ENCODE measurements at places on chromosomes 4 and X. TPM values are rescaled to one million over a fixed set of nuclear protein-coding genes. Genes with fewer than 3 reads are reported as not detected.

- DNase-seq, result no peak
Observed at GRCh38 chr4:101288365-101289145, 58.8 kb downstream of the PPP3CA start.

DNA sequence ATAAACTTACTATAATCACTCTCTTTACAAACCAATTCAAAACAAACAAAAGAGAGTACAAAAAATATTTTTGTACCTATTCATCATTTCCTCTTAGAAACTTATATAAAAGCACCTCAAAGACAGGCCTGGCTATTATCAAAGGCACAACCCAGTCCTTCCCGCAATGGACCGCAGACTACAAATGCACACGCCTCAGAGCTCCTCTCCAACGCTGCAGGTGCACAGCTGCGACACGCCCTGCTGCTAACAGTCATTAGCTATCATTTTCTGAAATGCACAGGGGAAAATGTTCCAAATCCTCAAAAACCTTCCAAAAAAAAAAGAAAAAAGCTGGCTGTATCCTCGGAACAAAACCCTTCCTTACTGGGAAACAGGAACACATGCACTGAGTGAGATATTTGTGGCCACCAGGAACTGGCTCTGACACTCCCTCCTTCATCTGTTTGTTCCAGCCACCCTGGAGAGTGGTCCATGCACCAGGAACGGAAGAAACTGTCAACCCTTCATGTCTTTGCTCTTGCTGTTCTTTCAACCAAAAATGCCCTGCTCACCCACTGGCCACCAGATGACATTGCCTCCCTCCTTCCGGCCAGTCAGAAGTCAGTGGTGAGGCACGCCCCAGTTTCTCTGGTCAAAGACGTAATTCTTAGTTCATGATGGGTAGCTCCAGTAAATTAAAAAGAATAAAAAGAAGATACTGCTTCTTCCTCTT is 16.7 kb downstream of the IRF2 start:
- DNase-seq, result no peak

DNA sequence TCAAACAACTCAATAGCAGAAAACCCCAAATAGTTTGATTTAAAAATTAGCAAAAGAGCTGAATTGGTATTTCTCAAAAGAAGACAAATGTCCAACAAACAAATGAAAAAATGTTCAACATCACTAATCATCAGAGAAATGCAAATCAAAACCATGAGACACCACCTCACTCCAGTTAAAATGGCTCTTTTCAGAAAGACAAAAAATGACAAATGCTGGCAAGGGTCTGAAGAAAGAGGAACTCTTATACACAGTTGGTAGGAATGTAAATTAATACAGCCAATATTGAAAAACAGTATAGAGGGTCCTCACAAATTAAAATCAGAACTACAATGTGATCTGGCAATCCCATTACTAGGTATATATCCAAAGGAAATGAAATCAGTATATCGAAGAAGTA is 70.4 kb downstream of the FBXL5 start:
- no peak for DNase-seq

WAS gene
- 101 TPM for total RNA-seq

DNA sequence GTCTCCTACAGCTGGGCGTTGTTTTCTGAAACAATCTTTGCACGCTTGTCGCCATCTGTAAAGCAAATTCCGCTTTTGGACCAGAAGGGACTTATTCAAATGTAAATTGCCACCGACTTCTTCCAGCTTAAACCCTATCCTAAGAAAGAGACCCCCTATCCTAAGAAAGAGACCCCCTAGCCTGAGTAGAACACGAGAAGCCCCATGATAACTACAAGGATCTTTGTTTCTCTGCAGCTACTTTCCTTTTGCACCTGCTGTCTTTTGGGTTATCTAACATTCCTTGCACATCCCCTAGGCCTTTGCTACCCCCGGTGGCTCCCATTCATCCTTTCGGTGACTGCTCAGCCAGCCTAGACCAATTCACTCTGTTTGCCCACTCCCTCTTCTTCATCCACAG is 536.0 kb upstream of the PRKX start:
- DNase-seq, result no peak

Measured in CD4-positive, CD25-positive, alpha-beta regulatory T cell (primary cell).